ENCODE measurements at places on chromosomes 11 and 22.

- DNase-seq = no peak
These were observed 65.9 kb downstream of the ADAMTS15 start for GRCh38 chr11:130514316-130514715.

DNA sequence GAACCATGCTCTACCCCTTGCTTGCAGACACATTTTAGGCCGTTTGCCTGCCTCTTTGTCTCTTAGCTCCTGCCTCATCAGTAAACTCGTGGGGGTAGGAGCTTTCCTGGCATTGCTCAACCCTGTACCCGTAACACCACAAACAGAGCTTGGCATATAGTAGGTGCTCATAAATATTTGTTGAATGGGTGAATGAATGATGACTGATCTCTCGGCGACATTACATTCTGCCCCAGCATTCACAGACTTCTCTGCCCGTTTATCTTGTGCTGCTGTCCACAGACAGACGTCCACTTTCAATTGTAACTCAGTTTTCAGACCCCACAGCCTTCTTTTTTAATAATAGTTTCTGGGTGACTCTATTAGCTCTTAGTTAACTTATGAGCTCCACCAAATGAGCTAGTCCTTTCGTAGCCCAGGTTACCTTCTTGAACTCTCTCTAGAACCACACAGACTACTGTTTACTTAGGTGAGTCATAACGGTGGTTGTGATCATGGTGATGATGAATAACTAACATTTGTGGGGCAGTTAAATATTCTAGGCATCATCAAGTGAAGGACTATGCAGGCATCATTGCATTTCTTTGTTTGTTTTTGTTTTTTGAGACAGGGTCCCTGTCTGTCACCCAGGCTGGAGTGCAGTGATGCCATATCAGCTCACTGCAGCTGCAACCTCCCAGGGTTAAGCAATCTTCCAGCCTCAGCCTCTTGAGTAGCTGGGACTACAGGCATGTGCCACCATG lies 188.4 kb downstream of the ADAMTS15 start:
- DNase-seq = no peak

DNA sequence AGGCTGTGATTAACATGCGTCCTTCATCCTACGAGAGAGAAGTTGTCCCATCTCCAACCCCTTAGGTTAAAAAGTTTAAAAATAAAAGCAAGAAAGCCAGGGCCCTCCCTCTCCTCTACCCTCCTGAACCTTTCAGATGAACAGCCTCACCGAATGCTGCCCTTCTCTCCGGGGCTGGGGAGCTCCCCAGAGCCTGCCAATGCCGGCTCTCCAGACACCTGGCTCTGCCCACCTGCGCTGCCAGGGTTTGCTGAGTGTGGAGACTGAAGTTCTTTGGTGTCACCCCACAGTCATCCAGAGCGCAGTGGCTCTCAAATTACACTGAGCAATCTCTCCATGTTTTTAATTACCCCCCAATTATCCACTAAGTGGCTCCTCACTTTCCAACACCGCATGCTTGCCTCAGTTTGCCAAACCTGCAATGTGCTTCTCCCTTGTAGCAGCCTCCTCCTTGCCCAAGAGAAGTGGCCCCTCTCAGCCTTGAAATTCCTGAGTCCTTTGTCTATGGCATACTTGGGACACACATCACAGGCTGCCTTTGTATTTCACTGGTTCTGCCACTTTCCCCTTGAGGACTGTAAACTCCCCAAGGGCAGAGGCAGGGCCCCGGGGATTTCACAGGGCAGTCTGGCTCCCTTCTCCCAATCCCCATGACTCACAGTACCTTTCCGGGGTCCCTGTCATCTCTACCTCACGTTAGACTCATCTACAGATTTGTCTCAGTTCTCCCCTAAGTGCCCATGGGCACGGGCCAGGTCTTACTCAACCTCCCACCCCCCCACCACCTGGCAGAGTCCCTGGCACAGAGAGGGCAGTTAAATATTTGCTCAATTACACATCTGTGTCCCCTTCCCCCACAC lies 2.0 kb downstream of the MYH9 start:
- peak; percentile 89 for DNase-seq

- DNase-seq = no peak
These were observed 204.2 kb downstream of the AASDHPPT start for GRCh38 chr11:106281455-106282173.

DNA sequence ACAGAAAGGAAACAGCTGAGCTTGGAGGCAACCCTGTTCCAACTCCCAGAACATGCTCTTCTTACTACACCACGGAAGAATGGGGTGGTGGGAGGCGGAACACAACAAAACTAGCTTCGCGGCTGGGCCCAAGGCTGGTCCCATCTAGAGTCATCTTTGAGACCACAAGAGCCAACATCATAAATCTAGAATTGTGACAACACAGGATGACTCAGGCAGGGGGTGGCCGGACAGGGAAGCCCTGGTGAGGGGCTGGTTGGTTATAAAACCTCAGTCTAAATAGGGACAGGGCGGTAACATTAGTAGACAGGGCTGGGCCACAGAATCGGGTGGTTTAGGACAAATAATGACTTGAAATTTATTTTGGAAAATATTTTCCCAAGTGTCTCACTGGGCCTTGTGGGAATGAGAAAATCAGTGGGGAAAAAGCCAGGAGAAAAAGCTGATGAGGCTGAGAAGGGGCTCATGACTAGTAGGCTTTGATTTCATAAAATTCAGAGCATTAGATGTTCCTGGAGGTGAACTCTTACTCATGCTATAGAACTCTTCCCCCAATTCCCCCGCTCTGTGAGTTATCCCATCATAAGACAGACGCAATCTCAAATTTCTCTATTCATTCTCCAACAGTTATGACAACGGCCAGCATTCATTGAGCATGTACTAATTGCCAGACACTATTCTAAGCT lies 151.8 kb upstream of the TIMP3 start:
- no peak for DNase-seq

DNA sequence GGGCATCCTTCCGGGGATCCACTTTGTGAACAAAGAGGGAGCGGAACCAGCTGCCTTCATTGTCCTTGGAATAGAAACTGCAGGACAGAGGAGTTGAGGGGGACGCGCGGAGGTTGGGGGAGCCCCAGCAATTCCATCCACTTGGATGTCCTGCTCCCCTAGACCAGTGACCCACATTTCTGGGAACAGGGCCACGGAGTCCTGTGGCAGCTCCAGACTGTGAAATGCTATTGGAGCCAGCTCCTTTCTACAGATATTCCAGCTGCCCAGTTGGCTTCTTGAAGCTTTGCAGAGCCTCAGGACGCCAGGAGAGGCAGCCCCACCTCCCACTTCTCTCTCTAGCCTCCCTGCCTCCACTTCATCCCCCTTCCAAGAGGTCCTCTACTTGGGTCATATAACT lies 10.5 kb downstream of the NIPSNAP1 start:
- DNase-seq = no peak

- DNase-seq = no peak
These were observed 50.4 kb downstream of the DDX10 start for GRCh38 chr11:108715239-108715638.

GRCh38 chr11:92302770-92303169 lies 78.2 kb downstream of the FAT3 start:
- no peak for DNase-seq

DNA sequence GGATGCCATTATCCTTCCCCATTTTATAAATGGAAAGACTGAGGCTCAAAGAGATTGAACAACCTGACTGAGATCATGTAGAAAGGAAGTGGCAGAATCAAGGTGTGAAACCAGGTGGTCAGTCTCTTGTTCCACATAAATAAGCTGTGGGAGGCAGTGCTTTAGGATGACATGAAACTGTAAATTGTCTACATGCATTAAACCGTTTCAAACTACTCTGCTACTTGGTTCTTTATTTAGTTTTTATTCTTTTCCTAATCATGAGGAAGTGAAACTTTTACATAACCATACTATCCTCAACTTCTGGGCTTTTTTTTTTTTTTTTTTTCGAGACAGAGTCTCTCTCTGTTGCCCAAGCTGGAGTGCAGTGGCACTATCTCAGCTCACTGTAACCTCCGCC lies 34.9 kb downstream of the CADM1 start:
- no peak for DNase-seq

DNA sequence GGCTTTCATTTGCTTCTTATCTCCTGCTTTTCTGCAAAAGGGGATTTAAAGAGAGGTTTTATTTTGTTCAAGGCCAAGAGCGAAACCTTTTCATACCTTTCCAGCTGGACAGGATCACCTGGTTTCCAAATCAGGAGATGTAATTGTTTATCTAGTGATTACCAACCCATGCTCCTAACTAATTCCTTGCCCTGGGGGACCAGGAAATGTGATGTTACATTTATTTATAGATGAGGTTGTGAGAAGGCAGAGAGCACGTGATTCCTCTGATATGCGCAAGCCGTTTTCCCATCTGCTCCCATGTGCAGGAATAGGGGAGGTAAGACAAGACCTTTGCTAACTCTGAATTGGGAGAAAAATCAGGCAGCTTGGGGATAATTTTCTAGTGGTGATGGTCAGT lies 507.2 kb upstream of the LARGE1 start:
- DNase-seq = peak; percentile 57

DNA sequence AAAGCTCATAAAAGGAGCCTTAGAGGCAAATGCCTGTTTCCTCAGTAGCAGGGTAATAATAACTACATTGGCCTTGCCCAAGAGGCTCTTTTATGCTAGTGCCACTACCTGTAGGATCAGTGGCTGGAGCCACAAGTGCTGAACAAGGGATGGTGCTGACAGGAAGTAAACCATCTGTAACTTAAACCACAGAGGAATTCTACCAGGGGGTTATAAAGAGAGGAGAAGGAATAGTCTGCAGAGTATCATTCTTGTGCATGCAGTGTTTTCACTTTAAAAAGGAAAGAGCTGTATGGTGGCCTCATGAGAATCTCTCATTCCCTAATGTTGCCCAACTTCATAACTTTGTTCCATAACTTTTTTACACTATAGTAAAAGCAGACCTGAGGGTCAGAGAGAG lies 168.1 kb downstream of the DBX1 start:
- no peak for DNase-seq

GRCh38 chr11:132072044-132072857 lies 701.8 kb downstream of the NTM start:
- DNase-seq = no peak

- no peak for DNase-seq
These were observed 157.7 kb downstream of the PKNOX2 start for GRCh38 chr11:125322289-125322688.

GRCh38 chr11:85109141-85109540 lies 518.0 kb downstream of the DLG2 start:
- DNase-seq = no peak

DNA sequence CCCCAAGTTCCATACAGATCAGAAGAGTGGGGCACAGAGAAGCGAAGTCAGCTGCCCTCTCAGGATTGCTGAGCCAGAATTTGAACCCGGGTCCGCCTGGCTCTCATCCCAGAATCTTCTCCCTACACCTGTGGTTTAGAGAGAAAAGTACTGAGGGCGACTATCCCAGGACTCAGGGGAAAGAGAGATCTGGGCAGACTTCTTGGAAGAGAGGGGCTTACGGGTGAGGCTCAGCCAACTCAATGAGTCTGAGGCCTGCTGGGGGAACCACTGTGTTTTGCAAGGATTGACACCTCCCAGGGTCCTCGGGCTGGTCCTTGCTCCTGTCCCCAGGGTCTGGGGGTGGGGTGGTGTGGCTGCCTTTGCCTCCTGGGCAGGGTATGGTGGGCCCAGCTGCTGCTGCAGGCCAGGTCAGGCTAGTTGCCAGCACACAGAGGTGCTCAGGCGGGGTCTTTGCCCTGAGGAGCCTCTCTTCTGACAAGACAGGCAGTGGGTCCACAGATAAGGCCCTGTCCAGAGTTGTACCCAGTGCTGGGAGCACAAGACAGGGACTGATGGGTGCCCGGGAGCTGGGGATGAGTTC lies 1.2 kb downstream of the CAPN5 start:
- no peak for DNase-seq

- DNase-seq = no peak
These were observed 252.7 kb downstream of the SBF2 start for GRCh38 chr11:10041332-10041731.

- DNase-seq = no peak
These were observed 13.5 kb upstream of the TUB start for GRCh38 chr11:8067567-8067928.

DNA sequence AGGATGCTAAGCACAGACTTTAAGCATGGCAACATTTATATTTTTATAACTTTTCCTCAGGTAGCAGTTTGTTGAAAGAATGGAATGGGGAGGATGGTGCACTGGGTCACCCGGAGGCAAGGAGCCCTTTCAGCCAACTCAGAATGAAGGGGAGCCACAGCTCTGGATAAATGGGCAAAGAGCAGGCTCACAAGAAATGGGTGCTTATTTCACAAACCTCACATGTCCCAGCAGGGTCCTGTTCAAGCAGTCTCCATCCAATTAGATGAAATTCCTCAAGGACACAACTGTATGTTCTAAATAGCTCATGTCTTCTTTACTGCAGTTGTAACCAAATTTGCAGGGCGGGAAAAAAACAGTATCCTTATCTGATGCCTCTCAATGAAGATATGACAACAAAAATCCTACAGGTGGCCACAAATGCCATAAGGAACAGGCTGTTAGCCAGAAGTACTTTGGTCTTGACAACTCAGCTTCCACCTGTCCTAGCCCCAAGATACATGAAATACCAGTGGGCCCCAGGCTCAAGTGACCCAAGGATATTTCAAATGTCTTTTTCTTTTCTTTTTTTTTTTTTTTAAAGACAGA lies 48.2 kb downstream of the MAPK1 start:
- no peak for DNase-seq

DNA sequence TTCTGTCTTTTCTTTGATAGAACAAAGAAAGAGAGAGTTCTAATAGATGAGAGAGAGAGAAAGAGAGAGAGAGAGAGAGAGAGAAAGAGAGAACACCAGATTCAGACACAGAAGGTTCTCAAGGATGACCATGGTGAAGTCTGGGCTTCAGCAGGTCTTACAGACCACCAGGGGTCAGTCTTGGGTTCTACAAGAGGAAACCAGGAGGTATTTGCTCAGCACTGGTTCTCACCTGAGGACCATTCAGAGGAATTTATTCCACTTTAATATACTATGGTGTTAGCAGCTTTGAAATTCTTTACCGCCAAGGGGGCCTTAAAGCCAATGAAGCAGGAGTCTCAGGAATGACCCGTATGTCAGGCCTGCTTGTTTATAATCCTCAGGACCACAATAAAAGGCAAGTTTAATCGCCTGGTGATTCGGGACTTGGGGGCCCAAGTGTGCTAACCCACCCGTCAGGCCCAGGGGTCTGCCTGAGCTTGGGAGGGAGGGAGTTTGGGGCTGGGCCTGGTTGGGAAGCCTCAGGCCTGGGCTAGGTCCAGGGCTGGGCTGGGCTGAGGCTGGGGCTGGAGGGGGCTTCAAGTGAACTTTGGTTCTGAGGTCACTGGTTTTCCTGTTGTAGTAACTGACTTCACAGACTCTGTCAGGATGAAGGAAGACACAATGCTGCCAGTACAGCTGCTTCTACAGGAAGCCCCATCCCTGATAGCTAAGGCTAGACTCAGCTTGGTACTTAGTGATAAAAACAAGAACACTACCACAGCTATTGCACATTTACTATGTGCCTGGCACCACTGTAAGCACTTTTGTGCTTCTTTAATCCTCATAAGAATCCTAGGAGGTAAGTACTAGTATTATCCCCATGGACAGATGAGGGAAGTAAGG lies 179.2 kb upstream of the ZBED5 start:
- peak; percentile 77 for DNase-seq

GRCh38 chr11:8263109-8263768 lies 439 bp downstream of the LMO1 start:
- no peak for DNase-seq

GRCh38 chr11:8205566-8205965 lies 36.7 kb upstream of the RIC3 start:
- DNase-seq = no peak

GRCh38 chr11:19193916-19194315 lies 7.9 kb downstream of the CSRP3 start:
- DNase-seq = no peak

GRCh38 chr22:39257901-39258475 lies 13.2 kb upstream of the PDGFB start:
- no peak for DNase-seq

GRCh38 chr11:11786771-11787170 lies 55.0 kb upstream of the USP47 start:
- no peak for DNase-seq

Measured in prostate gland (tissue), 2 donors.